ENCODE measurements at places on chromosomes 7 and 10. TPM values are rescaled to one million over a fixed set of nuclear protein-coding genes. Genes with fewer than 3 reads are reported as not detected.

DNA sequence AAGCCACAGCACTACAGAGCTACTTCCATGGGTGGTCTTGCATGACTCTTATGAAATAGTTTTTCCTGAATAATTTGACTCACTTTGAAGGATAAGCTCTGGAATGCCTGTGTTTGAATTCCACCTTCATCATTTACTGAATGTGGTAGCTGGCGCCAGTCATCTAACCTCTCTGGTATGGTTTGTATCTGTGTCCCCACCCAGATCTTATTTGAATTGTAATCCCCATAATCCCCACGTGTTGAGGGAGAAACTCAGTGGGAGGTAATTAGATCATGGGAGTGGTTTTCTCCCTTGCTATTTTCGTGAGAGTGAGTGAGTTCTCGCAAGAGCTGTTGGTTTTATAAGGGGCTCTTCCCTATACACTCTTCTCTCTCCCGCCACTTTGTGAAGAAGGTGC lies 11.2 kb upstream of the SLC13A1 start:
- no peaks in the 10 kb centered on the region for H3K36me3 ChIP-seq
- H3K4me1 ChIP-seq, result no peaks in the 10 kb centered on the region
- no peak for DNase-seq
- no peak overlapping the region for H3K27ac ChIP-seq

CACNB2 gene
- under 0.01 TPM for total RNA-seq

- H3K4me1 ChIP-seq, result no peaks in the 10 kb centered on the region
- no peak overlapping the region for H3K27ac ChIP-seq
- no peaks in the 10 kb centered on the region for H3K36me3 ChIP-seq
- H3K27me3 ChIP-seq, result no peaks in the 10 kb centered on the region
- peak; percentile 51 for DNase-seq
Observed at GRCh38 chr7:123494193-123494796, 40.1 kb downstream of the IQUB start.

GRCh38 chr7:101031082-101031481 lies 11.2 kb downstream of the MUC17 start:
- no peak for DNase-seq
- H3K27me3 ChIP-seq, result peaks cover 10% of the 10 kb centered on the region
- no peak overlapping the region for H3K27ac ChIP-seq
- H3K4me3 ChIP-seq, result no peak overlapping the region
- no peaks in the 10 kb centered on the region for H3K36me3 ChIP-seq
- H3K4me1 ChIP-seq, result no peaks in the 10 kb centered on the region

DNA sequence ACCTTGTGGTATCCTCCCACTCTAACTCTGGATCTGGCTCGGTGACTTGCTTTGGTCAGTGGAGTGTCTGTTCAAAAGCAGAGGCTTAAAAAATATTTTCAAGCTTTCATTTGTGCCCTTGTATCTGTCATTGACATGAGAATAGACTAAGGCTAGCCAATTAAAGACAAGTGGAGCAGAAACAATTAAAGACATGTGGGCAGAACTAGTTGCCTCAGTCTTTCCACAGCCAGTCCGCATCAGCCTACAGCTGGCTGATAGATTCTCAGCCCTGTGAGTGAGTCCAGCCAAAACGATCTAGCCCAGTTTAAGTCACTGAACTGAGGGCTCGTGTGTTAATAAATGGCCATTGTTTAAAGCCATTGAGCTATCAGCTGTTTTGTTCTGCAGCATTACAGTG lies 185.2 kb upstream of the DGKB start:
- no peaks in the 10 kb centered on the region for H3K27me3 ChIP-seq
- H3K27ac ChIP-seq, result no peak overlapping the region
- H3K4me3 ChIP-seq, result no peak overlapping the region
- H3K36me3 ChIP-seq, result no peaks in the 10 kb centered on the region

DNA sequence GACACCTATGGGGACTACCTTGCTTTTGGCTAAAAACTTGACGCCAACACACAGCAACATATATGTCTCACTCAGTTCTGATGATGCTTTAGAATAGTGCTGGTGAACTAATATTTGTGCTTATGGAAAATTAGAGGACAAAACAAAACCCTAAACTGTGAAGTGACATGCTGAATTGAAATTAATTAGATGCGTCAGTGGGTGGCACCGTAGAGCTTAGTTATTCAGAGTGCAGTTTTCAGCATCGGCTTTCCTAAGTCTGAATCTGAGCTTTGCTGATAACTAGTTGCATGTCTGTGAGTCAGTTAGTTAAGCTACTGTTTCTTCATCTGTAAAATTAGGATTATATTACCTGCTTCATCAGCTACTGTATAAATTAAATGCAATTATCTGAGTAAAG lies 245.0 kb upstream of the SORCS1 start:
- H3K27me3 ChIP-seq, result no peaks in the 10 kb centered on the region
- no peak overlapping the region for H3K4me3 ChIP-seq
- H3K4me1 ChIP-seq, result no peaks in the 10 kb centered on the region
- no peaks in the 10 kb centered on the region for H3K36me3 ChIP-seq

DNA sequence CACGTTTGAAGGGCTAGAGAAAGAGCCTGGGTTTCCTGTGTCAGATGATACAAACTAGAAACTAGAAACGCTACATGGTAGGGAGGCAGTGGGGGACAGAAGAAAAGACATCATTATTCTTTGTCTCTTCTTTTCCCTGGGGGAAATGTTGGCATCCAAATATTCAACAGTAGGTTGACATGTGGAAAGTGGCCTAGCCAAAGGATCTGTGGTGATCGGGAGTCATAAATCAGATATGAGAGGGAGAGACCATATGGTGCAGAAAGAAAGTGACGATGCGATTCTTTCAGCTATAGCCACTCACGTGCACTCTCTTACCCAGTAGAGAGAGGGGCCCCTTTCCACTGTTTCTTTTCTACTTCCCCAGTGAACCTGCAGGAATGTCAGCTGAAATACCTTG lies 964.7 kb downstream of the LRMDA start:
- no peak overlapping the region for H3K4me3 ChIP-seq
- no peak overlapping the region for H3K27ac ChIP-seq
- H3K4me1 ChIP-seq, result peaks cover 68% of the 10 kb centered on the region
- no peaks in the 10 kb centered on the region for H3K27me3 ChIP-seq

- H3K36me3 ChIP-seq, result no peaks in the 10 kb centered on the region
- H3K27ac ChIP-seq, result no peak overlapping the region
- H3K27me3 ChIP-seq, result peaks cover 27% of the 10 kb centered on the region
- H3K4me1 ChIP-seq, result no peaks in the 10 kb centered on the region
- no peak overlapping the region for H3K4me3 ChIP-seq
Observed at GRCh38 chr10:79582096-79582495, 21.9 kb upstream of the SFTPA2 start.

DNA sequence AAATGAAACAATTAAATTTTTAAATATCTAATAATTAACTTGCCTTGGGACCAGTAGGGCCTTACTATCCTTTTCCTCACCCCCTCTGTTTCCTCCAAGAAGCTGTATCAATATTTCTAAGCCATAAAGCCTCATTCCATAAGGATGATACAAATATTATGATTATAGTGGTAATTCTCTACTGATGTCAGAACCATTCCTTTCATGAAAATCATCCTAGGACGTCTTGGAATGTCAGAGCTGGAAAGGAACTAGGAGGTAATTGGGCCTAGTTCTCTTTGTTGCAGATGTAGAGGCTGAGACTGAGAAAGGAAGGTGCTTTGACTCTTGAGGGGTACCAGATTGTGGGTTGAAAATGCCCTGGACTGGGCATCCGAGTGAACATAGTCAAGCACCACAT lies 766.7 kb upstream of the GHITM start:
- no peaks in the 10 kb centered on the region for H3K36me3 ChIP-seq
- no peak overlapping the region for H3K4me3 ChIP-seq
- no peak overlapping the region for H3K27ac ChIP-seq
- H3K27me3 ChIP-seq, result no peaks in the 10 kb centered on the region
- DNase-seq, result no peak

DNA sequence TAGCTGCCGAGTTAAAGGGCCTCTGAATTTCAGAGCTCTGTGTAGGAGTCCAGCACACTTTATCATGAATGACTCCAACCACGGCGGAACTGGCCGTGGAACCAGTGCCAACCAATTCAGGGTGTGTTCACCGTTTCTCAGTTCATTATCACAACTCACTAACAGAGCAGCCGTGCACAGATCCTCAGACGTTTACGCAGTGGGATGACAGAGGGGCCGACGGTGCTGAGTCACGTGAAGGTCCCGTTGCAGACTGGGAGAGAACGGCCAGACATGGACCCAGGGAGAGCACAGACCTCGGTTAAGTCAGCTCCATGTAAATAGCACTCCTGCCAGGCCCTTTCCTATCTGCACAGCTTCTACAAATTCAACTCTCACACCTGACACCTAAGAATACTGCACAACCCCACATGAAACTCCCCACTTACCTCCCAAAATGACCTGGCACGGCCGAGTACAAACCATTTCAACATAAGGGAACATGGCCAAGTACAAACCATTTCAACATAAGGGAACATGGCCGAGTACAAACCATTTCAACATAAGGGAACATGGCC lies 95.5 kb downstream of the DIP2C start:
- DNase-seq, result peak; percentile 58
- peaks cover 6% of the 10 kb centered on the region for H3K36me3 ChIP-seq
- H3K27ac ChIP-seq, result peak overlapping the region; percentile 42
- H3K4me1 ChIP-seq, result peaks cover 21% of the 10 kb centered on the region
- H3K4me3 ChIP-seq, result no peak overlapping the region

DNA sequence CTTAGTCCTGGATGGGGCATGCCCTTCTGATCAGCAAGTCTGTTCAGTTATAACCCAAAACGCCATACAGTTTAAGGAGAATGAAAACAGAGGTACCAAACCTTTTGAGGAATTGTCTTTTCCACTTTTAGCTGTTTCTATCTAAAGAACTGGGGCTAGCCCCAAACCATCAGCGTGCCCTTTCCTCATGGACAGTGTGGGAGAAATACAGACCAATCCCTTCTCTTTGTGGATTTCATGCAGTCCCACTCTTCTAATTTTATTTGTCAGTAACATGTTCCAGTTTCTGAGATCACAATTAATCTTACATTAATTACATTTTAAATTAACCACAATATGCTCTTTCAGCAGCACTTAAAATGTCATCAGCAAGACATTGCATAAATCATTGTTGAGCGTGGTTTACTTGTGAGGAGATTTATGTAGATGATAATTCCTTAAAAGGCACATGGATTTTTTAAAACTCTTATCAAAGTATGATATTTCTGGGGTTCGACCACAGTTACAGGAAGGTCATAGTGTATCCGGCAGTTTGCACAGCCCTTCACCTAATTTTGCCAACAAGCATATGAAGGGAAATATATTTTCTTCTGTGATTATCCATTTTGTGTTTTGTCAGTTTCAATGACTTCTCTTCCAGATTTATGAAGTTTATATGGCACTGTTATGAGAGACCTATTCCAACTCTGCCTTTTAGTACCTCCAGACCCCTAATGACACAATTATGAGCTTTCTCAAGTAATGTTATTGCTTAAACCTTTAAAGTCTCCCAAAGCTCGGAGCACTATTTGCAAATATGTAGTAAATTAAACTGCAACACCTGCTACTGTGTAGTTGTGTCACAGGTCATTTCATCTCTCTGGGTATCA lies 868.4 kb upstream of the C7orf33 start:
- no peaks in the 10 kb centered on the region for H3K27me3 ChIP-seq
- H3K36me3 ChIP-seq, result no peaks in the 10 kb centered on the region
- no peak for DNase-seq
- H3K4me3 ChIP-seq, result no peak overlapping the region
